Left cardiac atrium (tissue), 4 donors: ENCODE measurements at places on chromosomes 4 and X.

DNA sequence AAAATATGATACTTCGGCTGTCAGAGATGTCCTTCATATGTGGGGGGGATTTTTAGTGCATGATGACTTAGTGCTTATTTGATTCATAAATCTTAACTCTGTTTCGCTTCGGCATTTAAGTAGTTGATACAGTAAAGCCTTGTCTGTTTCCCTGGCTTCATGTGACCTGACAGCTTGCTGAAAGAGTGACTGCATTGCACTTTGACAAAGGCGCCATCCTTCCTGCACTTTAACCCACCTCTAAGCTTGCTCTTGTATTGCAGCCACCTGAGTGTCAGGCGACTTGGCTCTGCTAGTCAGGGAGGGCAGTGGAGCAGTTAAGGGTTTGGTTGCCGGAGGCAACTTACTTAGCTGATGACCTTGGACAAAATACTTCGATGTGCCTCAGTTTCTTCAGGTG is 65.5 kb downstream of the PTTG2 start:
- DNase-seq, result no peak

DNA sequence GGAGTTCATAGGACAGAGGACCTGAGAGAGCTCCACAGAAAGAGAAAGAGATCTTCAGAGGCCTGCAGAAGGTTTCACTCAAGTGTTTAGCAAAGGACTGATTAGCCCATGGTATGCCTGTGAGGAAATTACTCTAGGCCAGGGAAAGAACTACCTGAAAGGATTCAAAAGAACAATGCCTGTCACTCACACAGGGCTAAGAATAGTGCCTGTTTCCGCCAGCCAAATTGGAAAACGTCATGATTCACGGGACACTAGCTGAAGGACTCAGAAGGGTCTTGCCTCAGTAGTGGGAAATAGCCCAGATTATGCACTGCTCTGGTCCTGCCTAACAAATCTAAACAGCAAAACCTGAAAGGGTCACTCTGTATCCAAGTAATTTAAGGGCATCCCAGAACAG is 21.1 kb downstream of the SYTL4 start:
- DNase-seq, result no peak

DNA sequence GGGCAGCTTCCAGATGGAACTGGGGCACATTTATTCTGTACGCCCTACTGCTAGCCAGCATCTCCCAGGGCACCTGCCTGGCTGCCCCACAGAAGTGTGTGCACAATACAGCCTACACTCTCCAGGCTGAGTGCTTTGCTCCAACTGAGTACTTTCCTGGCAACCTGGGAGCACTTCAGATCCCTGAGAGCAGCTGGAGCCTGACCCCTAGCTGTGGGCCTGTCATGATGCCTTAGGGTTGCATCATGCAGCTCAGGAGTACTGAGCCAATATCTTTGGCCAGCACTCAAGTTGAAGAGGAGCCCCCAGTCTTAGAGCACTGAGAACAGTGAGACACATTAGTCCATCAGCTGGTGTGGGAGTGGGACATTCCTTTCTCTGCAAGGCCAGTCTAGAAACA is 321.9 kb downstream of the CFAP47 start:
- DNase-seq, result no peak

DNA sequence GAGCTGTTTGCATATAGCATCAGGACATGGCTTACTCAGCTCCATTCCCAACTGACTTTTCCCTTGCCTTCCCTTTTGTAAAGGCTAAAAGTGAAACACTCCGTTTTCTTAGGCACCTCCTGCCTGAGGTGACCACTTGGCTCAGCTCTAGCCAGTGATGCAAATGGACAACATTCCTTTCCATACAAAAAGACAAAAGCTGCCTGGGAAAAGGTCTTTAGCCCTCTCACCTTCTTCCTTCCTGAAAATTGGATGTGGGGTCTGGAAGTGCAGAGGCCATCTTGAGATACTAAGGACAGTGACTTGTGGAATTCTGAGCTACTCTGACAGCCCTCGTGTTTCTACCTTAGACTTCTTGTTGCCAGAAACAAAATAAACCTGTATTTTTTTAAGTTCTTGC is 27.7 kb upstream of the SFRP2 start:
- no peak for DNase-seq

DNA sequence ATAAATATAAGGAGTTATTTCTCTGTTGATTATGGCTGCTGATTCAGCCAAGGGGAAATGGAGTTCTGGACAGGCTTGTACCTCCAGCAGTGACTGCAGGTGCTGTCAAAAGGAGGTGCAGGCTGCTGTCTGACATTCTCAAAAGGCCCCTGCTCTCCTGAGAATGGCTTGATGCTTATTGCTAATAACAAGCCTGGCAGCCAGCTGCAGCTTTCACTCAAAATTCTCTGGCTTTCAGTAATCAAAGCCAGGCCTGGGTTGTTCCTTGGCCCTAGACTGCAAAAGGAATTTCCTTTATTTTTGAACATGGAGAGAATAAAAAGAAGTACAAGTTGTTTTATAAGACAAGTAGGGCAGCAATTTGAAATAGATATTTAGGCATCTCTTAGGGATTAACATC is 575.9 kb downstream of the MID1IP1 start:
- DNase-seq, result no peak

GRCh38 chrX:638482-639131 is 8.0 kb downstream of the SHOX start:
- no peak for DNase-seq

GRCh38 chr4:74338792-74339333 is 26.1 kb upstream of the EREG start:
- DNase-seq, result no peak

- DNase-seq, result no peak
Observed at GRCh38 chrX:124540474-124540873, 194.1 kb downstream of the SH2D1A start.

- no peak for DNase-seq
Observed at GRCh38 chr4:96342790-96343455, 503.0 kb downstream of the PDHA2 start.

- no peak for DNase-seq
Observed at GRCh38 chr4:15682242-15683142, 865 bp downstream of the FAM200B start.
